ENCODE measurements at places on chromosomes 16 and 17. TPM values are rescaled to one million over a fixed set of nuclear protein-coding genes. Genes with fewer than 3 reads are reported as not detected.

The NHERF2 gene
- polyA plus RNA-seq, result 1.5 TPM

The C16orf87 gene
- polyA plus RNA-seq, result 3.4 TPM

GRCh38 chr17:49741692-49742076, 22.2 kb downstream of the FAM117A start:
- no peak for DNase-seq

DNA sequence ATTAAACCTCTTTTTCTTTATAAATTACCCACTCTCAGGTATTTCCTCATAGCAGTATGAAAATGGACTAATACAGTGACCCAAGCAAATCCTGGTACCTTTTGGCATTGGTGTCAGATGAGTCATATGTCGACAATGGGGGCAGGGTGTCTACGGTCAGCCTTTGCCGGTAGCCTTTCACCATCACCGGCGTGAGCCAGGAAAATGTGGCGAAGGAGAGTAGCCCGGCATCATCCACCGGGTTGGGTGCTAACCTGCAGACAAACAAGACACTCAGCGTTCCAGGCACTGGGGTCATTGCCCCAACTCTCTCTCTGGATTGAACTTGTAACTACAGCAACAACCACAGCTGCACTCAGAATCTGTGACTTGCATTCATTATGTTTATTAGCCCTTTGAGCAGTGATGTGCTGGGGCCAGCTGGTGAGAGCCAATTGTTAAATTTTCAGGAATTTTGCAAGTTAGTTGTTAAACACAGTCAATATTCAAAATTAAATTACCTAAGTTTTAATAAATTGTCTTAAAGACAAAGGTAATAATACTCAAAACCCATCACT, 11.9 kb downstream of the ABCC12 start:
- DNase-seq, result no peak

GRCh38 chr17:32609085-32609484, 122.3 kb downstream of the CDK5R1 start:
- DNase-seq, result peak; percentile 85

GRCh38 chr17:73067075-73067474, 25.4 kb downstream of the SLC39A11 start:
- DNase-seq, result no peak

The TPSAB1 gene
- not detected for polyA plus RNA-seq

The TLCD2 gene
- 0.03 TPM for polyA plus RNA-seq

DNA sequence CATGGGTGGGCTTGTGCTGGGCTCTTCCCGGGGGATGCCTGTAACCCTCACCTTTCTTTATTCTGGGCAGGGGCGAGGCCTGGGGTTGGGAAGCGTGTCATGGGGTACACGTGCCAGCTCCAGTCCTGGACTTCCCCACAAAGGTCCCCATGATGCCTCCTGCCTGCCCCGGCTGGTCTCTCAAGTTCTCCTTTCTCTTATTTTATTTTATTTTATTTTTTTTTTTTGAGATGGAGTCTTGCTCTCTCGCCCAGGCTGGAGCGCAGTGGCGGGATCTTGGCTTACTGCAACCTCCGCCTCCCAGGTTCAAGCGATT, 8.6 kb downstream of the ATP2A3 start:
- no peak for DNase-seq

DNA sequence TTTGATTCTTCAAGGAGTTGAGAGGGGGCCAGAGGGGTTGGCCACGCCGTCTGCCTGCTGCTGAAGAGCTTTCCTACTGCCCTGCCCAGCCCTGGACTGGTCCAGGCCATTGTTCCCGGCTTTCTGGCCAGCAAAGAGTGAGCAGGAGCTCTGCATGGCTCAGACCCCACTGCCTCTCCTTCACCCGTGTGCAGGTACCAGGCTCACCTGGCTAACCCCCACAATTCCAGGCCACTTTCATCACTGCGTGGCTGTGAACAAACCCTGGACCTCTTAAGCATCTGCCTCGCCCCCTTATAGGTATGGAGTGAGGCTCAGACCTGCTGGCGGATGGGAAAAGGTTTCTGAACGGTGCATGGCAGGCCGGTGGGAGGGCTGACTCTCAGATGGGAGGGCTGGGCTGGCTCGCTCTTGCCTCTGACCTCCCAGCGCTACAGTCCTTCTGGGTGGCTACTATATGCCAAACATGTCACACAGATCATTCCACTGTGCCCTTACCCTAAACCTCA, 8.9 kb downstream of the ZNF319 start:
- no peak for DNase-seq

The DNAH3 gene
- not detected for polyA plus RNA-seq

The NETO2 gene
- 1.9 TPM for polyA plus RNA-seq

The CLDN7 gene
- polyA plus RNA-seq, result 10.8 TPM

GRCh38 chr17:43900183-43900857, 7.0 kb downstream of the MPP2 start:
- DNase-seq, result peak; percentile 77

The EFTUD2 gene
- polyA plus RNA-seq, result 64.4 TPM

- DNase-seq, result no peak
Observed at GRCh38 chr16:70725024-70725911, 39.4 kb upstream of the MTSS2 start.

The ZG16B gene
- not detected for polyA plus RNA-seq
